ENCODE measurements at places on chromosomes 1 and 21. TPM values are rescaled to one million over a fixed set of nuclear protein-coding genes. Genes with fewer than 3 reads are reported as not detected.

SYCP1 gene
- 2.4 TPM for total RNA-seq

CRNN gene
- total RNA-seq, result 0.72 TPM

SLC22A15 gene
- total RNA-seq, result 4.1 TPM

DNAJC8 gene
- 37.6 TPM for total RNA-seq

SLC25A34 gene
- total RNA-seq, result 0.48 TPM

PLA2G2F gene
- total RNA-seq, result 1.2 TPM

PTPN14 gene
- 42.4 TPM for total RNA-seq

GBP4 gene
- total RNA-seq, result 17.1 TPM

KRTAP19-5 gene
- 13.0 TPM for total RNA-seq

CD101 gene
- total RNA-seq, result 0.48 TPM

OR2T33 gene
- 2.6 TPM for total RNA-seq

HCRTR1 gene
- 6.7 TPM for total RNA-seq

DNASE2B gene
- total RNA-seq, result not detected

CYB5RL gene
- 1.9 TPM for total RNA-seq

RGSL1 gene
- 1.7 TPM for total RNA-seq

PRKAA2 gene
- 4.8 TPM for total RNA-seq

CBS gene
- 4.8 TPM for total RNA-seq
